ENCODE measurements at places on chromosomes 1 and 21.
A peak's percentile ranks its signal among the peaks of the same experiment; 100 is the strongest.

- no peak for DNase-seq
Observed at GRCh38 chr1:112576240-112576639, 42.7 kb downstream of the ST7L start.

DNA sequence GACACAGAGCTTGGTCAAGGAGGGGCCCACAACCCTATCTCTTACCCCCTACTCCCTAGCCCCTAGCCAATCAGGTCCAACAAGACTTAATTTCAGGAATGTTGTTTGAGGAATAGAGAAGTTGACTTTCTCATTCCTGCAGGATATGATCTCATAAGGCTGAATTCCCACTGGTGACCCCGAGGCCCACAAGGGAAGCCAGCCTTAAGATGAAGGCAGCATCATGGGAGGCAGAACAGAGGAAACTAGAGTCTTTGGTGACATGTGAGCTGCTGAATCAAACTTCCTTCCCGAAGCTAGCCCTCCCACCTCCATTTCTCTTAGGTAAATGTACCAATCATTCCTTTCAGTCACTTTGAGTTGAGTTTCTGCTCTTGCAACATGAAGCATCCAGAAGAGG, 9.1 kb upstream of the PDIK1L start:
- no peak for DNase-seq

- no peak for DNase-seq
Observed at GRCh38 chr1:65911679-65912078, 119.0 kb downstream of the PDE4B start.

DNA sequence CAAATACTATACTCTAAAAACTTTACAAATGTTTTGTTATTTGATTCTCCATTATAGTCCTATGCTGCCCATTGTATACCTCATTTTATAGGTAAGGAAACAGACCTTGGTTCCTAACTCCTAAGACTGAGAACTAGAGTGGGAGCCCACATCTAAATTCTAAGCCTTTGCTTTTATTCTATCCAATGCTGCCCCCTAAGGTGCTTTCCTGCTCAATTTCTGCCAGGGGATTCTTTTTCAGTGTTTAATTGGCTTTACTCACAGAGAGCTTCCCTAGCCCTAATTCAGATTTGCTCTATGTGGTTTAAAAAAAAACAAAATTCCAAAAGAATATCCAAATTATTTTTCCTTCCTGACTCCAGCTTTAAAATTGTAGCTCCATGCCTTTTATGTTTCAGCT, 64.5 kb downstream of the KIF14 start:
- no peak for DNase-seq

DNA sequence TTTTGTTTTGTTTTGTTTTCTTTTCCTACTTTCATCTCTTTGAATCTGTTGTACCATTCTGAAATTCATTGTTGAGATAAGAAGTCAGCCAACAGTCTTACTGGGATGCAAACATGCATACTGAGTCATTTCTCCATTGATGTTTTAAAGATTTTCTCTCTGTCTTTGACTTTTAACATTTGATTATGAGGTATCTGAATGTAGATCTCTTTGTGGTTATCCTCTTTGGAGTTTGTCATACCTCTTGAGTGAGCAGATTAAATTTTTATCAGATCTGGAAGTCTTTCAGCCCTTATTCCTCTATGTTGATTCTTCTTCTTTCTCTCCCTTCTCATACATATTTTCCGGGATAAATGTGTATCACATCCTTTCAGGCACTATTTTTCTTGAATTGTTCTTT, 406.9 kb upstream of the NCAM2 start:
- DNase-seq = no peak

- DNase-seq = no peak
Observed at GRCh38 chr1:30971496-30971895, 62.9 kb upstream of the SDC3 start.

GRCh38 chr1:59500950-59501742, 204.3 kb downstream of the FGGY start:
- DNase-seq = no peak

DNA sequence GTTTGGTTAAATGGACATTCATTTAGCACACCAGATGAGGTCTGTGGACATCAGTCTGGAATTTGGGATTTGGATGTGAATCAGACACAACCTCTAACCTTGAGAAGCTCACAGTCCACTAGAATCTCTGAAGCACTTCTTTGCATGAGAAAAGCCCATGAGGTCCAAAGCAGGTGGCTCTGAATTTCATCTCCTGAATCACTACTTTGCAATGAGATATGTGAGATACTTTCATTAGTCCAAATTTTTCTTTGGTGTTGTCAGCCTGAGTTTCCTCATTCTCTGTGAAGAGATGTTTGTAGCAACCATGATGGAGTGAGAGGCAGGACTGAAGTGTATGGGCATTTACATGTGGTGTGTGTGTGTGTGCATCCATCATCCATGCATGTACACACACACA, 16.5 kb upstream of the LCE2D start:
- no peak for DNase-seq

GRCh38 chr1:224267925-224268324, 62.0 kb downstream of the NVL start:
- no peak for DNase-seq

- DNase-seq = no peak
Observed at GRCh38 chr1:171788696-171789095, 7.2 kb downstream of the METTL13 start.

- no peak for DNase-seq
Observed at GRCh38 chr1:77668924-77669449, 13.5 kb downstream of the ZZZ3 start.

DNA sequence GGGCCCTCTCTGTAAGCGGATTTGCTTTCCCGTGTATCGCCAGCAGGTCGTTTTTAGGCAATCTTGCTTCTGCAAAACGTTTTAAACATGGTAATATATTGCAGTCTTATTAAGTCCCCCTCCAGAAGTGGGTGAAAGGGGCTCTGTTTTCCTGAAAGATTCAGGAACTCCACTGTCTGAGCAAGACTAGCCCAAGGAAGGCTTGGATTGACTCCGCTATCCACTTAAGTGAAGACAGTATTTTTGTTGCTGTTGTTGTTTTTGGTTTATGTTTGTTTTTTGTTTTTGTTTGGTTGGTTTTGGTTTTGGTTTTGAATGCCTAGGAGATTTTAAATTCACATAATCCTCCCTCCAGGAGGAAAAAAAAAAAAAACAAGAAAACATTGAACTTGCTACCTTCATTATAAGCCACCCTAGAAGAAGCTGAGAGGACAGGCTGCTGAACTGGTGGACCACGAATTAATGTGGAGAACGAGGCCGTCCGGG, 29.1 kb upstream of the NFIA start:
- no peak for DNase-seq

- no peak for DNase-seq
Observed at GRCh38 chr1:153774780-153775457, at the start of gene SLC27A3. Gene SLC27A3, plus strand, starts transcription at chr1:153775407. Its CDS starts 91 bp downstream, at chr1:153775498.

- no peak for DNase-seq
Observed at GRCh38 chr1:86852289-86852688, 61.6 kb downstream of the SELENOF start.

DNA sequence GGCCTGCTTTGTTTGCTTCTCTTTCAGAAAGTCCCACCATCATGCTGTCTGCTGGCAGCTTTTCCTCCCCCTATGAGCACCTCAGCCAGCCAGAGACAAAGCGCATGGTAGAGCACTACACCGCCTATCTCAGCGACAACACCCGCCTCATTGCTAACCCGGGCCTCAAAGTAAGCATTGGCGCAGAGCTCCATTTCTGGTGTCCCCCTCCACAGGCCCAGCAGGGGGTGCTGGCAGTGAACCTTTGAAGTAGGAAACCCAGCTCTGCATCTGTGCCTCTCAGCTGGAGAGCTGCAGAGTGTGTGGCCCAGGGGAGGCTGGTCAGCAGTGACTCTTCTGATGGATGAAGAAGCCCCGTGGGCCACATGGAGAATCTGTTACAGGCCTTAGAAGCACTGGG, 81.2 kb upstream of the RAVER2 start:
- no peak for DNase-seq

DNA sequence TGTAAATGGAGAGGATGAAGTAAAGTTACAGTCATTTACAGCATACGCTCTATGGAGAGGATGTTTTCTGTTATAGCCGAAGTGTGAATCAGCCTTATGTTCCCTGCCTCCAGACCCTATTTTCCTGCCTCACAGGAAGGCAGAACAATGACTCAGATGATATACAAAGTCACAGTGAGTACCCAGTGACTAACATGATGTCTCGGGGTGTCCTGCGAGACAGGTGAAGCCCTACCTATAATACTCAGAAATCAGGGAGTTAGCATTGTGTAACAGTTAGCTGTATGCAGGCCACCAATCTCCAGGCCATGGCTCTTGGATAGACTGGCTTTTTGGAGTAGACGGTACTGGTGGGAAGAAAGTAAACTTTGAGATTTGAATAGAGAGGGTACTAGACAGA, 55.6 kb upstream of the FBXO28 start:
- no peak for DNase-seq

DNA sequence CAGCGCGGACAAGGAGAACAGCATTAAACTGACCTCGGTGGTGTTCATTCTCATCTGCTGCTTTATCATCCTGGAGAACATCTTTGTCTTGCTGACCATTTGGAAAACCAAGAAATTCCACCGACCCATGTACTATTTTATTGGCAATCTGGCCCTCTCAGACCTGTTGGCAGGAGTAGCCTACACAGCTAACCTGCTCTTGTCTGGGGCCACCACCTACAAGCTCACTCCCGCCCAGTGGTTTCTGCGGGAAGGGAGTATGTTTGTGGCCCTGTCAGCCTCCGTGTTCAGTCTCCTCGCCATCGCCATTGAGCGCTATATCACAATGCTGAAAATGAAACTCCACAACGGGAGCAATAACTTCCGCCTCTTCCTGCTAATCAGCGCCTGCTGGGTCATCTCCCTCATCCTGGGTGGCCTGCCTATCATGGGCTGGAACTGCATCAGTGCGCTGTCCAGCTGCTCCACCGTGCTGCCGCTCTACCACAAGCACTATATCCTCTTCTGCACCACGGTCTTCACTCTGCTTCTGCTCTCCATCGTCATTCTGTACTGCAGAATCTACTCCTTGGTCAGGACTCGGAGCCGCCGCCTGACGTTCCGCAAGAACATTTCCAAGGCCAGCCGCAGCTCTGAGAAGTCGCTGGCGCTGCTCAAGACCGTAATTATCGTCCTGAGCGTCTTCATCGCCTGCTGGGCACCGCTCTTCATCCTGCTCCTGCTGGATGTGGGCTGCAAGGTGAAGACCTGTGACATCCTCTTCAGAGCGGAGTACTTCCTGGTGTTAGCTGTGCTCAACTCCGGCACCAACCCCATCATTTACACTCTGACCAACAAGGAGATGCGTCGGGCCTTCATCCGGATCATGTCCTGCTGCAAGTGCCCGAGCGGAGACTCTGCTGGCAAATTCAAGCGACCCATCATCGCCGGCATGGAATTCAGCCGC, 2.5 kb downstream of the S1PR1 start:
- no peak for DNase-seq

GRCh38 chr1:62295921-62296491, 23.2 kb downstream of the KANK4 start:
- peak; percentile 1 for DNase-seq

- no peak for DNase-seq
Observed at GRCh38 chr1:42006836-42007235, 88.1 kb upstream of the HIVEP3 start.

DNA sequence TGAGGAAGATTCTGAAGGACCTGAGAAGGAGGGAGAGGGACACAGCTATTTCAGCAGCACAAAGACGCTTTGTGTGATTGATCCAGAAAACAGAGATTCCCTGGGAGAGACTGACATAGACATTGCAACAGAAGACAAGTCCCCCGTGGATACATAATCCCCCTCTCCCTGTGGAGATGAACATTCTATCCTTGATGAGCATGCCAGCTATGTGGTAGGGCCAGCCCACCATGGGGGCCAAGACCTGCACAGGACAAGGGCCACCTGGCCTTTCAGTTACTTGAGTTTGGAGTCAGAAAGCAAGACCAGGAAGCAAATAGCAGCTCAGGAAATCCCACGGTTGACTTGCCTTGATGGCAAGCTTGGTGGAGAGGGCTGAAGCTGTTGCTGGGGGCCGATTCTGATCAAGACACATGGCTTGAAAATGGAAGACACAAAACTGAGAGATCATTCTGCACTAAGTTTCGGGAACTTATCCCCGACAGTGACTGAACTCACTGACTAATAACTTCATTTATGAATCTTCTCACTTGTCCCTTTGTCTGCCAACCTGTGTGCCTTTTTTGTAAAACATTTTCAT, 161.3 kb upstream of the SGIP1 start:
- DNase-seq = no peak

DNA sequence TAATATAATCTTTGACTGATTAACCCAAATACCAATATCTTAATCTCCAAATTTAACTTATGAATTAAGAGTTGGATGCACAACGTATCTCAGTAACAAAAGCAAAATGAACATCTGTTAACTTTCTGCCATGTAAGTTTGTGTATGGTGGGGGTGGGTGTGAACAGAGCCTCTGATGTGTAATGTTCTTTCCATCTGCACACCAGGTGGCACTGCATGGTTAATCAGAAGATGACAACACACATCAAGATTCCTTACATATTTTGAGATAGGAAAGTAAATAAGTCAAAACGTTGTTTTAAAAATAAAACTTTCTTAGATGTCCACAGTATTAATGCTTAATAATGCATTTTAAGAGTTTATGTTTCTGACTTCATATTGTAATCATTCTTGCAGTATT, 251.9 kb downstream of the DPYD start:
- DNase-seq = no peak

GRCh38 chr1:223717695-223718363, 5.5 kb downstream of the CAPN2 start:
- DNase-seq = peak; percentile 65

GRCh38 chr1:12180315-12180714, 13.5 kb downstream of the TNFRSF1B start:
- peak; percentile 47 for DNase-seq

GRCh38 chr1:15531003-15531402, 4.4 kb downstream of the DNAJC16 start:
- DNase-seq = no peak

DNA sequence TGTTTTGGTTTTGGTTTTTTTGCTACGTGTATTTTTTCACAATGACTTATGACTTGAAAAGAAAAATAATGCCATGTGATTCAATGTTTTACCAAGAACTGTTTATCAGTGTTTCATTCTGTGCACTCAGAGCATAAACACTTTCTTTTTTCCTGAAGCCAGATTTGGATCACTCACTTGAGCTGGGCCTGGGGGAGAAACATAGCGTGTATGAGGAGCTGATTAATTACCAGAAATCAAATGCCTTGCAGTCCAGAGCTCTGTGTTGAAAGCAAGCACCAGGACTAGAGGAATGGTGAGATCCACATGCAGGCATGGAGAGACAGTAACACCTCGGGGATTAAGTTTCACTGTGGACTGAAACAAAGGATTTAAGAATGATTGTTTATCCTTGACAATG, 642.1 kb upstream of the ADGRL2 start:
- no peak for DNase-seq

Measured in AML-193 (cell line).